Urinary bladder (tissue), 4 donors: ENCODE measurements at places on chromosomes 3 and 15. TPM values are rescaled to one million over a fixed set of nuclear protein-coding genes. Genes with fewer than 3 reads are reported as not detected.

The CMTM7 gene
- polyA plus RNA-seq: 18.2 TPM

The LINGO1 gene
- 3.7 TPM for polyA plus RNA-seq

The ARHGAP31 gene
- 10.3 TPM for polyA plus RNA-seq

The PLCH1 gene
- 0.27 TPM for polyA plus RNA-seq

The CATSPER2 gene
- 0.82 TPM for polyA plus RNA-seq

The NME9 gene
- polyA plus RNA-seq: not detected

The CLDND1 gene
- 104 TPM for polyA plus RNA-seq

The ZNF660 gene
- 1.9 TPM for polyA plus RNA-seq

The GOLGA6A gene
- 0.06 TPM for polyA plus RNA-seq

The ARIH1 gene
- polyA plus RNA-seq: 41.1 TPM

The THSD4 gene
- polyA plus RNA-seq: 23.9 TPM
